ENCODE measurements at places on chromosomes 12 and 14.

- H3K36me3 ChIP-seq: no peaks in the 10 kb centered on the region
- no peak for DNase-seq
- peaks cover 78% of the 10 kb centered on the region for H3K27me3 ChIP-seq
- H3K27ac ChIP-seq: no peak overlapping the region
- H3K4me1 ChIP-seq: peaks cover 5% of the 10 kb centered on the region
These were observed 671 bp upstream of the DIO3 start for GRCh38 chr14:101560534-101561113.

DNA sequence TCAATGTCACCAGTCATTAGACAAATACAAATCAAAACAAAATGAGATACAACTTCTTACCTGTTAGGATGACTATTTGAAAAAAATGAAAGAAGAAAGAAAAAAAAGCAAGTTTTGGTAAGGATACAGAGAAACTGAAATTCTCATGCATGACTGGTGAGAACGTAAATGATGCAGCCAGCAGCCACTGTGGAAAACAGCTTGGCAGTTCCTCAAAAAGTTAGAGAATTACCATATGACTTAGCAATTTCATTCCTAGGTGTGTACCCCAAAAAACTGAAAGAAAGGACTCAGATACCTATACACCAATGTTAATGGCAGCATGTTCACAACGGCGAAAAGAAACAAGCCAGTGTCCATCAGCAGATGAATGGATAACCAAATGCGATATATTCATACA is 26.6 kb downstream of the NINJ2 start:
- DNase-seq: no peak
- no peak overlapping the region for H3K27ac ChIP-seq
- H3K36me3 ChIP-seq: peaks cover 5% of the 10 kb centered on the region
- H3K4me1 ChIP-seq: peaks cover 13% of the 10 kb centered on the region

- H3K36me3 ChIP-seq: no peaks in the 10 kb centered on the region
- no peak overlapping the region for H3K4me3 ChIP-seq
- DNase-seq: no peak
- H3K27ac ChIP-seq: no peak overlapping the region
These were observed 394.5 kb downstream of the APAF1 start for GRCh38 chr12:99039367-99040120.

DNA sequence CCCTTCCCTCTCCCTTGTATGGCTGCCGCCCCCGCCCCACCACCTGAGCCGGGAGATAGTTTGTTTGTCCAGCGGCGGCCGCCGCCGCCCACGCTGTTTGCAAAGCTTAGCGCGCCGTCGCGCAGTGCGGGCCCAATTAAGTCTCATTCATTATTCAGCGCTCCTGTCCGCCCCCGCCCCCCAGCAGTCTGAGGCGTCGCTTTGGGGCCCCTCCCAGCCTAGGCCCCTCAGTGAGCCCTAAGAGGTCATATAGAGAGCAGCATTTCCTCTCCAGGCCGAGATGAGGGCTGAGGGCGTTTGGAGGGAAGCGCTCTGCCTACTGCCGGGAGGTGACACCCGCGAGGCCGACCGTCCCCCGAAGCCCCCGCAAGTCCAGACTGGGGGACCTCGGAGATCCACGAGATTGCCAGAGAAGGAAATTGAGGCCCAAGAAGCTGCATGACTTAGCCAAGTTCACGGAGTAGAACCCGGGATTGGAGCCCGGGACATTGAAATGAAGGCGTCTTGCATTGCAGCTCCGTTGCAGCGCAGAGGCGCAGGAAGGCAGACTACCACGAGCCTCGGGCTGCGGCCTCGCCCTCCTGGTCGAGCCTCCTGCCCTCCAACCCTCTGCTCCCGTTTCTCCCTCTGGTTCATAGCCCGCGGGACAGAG is at the start of gene DNAJC22:
DNAJC22 (plus strand) TSS at position 230 of the 652 bp plus-strand sequence. CDS start 1,985 bp downstream, outside the sequence.
- H3K4me3 ChIP-seq: peak within 1 kb of the TSS; percentile 81
- H3K36me3 ChIP-seq: peaks cover 16% of the 10 kb centered on the region
- H3K4me1 ChIP-seq: peaks cover 32% of the 10 kb centered on the region
- DNase-seq: no peak

DNA sequence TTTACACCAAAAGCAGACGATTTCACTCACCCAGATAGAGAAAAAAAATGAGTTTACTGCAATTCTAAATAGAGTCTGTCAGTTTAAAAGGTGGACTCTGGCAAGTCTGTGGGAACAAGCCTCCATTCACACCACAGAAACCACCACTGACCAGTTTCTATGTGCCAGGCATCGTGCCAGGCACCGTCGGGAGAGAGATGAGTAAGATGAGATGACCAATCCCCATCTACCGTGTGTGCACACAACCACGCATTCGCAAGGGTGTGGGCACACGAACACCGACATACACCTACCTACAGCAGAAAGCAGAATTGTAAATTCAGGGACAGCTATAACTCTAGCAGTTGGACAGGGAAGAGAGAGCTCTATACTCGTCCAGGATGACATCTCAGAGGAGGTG is 58.3 kb downstream of the PRIMA1 start:
- no peaks in the 10 kb centered on the region for H3K4me1 ChIP-seq
- no peak overlapping the region for H3K27ac ChIP-seq
- DNase-seq: no peak
- no peak overlapping the region for H3K4me3 ChIP-seq
- H3K36me3 ChIP-seq: no peaks in the 10 kb centered on the region

Measured in effector memory CD8-positive, alpha-beta T cell (primary cell).